ENCODE measurements at places on chromosomes 6 and 20.

GRCh38 chr6:46058951-46059350 is 43.3 kb upstream of the CLIC5 start:
- DNase-seq: no peak

GRCh38 chr6:170407200-170407599 is 100.6 kb downstream of the FAM120B start:
- no peak for DNase-seq

GRCh38 chr6:28729501-28730402 is 194.0 kb downstream of the TRIM27 start:
- DNase-seq: no peak

GRCh38 chr6:143468026-143468425 is 17.4 kb downstream of the PEX3 start:
- DNase-seq: no peak

DNA sequence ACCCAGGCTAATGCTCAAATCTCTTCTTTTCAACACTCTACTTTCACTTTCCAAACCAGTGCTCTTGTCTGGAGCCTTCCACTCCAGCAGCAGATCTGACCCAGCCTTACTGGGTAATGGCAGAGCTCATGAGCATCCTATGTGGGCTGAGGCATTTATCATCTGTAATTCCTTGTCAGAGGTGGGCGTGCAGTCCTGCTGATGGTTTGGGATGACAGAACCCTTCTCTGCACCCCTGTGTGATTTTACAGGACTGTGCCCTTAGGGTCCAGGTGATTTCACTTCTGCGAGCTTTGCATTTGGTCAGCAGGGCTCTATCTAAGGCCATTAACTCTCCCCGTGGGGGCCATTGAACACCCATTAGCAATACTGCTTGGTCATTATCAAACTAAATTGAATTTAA is 55.4 kb downstream of the LAMA4 start:
- no peak for DNase-seq

DNA sequence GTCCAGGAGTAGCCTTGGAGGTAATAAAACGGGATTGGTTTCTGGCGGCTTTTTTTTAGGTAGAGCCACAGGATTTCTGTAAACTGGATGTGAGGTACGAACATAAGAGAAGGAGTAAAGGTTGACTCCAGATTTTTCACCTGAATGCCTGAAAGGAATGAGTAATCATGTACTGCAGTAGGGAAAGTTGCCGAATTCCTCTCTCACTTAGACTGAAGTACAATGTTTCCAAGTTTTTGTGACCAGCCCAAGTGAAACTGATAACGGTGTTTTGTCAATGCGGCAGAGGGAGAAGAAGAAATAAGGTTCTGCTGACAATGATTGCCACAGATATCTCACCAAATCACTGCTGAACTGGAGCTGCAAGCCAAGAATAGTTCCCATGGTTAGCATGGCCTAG is 75.0 kb downstream of the VTA1 start:
- no peak for DNase-seq

DNA sequence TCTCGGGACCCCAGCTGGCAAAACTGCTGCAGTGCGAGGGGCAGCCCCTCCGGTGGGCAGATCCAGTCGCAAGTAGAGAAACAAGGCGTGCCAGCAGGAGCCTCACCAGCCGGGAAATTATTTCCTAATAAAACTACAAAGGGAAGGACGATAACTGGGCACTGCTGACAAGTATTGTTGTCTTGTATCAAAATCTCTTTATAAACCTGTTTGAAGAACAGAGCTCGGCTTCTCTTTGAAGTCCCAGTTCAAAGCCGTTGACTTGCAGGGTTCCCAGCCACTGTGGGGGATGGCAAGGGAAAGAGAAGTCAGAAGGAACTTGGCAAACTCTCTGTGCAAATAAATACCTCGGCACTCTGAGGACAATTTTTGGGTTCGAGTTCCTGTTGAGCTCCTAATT is 504.5 kb downstream of the CD83 start:
- no peak for DNase-seq

- no peak for DNase-seq
Measured at GRCh38 chr6:49468042-49468441, 4.9 kb downstream of the CENPQ start.

DNA sequence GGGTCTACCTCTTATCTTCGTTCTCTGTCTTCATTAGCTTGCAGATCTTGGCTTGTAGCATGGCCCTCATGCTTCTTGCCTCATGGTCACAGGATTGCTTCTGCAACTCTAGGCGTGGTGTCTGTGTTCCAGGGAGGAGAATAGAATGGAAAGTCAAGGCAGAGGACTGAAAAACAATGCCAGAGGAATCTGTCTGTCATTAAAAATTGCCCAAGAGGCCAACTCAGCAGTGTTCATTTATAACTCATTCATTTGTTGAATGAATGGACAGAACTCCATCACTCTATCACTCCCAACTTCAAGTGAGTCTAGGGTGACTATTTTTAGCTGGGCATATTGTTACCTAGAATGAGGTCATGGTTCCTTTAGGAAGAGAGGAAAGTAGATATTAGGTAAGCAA is 179.6 kb downstream of the UST start:
- DNase-seq: no peak

DNA sequence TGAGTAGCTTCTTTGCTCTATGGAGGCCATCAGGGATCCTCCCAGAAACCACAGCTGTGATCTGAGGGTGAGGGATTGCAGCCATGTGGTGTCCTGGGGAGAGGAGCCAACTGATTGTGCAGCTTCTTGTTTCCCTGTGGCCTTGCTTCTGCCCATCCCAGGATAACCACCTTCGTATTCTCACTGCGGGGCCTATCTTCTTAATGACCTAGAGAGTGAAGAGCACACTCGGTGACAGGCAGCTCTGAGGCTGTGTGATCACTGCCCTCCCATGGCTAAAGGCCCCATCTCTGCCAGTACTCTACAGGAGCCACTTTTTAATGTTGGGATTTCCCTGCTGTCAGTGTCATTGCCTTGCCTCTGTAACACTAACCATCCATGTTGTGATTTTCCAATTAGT is 5.3 kb upstream of the RAET1L start:
- no peak for DNase-seq

DNA sequence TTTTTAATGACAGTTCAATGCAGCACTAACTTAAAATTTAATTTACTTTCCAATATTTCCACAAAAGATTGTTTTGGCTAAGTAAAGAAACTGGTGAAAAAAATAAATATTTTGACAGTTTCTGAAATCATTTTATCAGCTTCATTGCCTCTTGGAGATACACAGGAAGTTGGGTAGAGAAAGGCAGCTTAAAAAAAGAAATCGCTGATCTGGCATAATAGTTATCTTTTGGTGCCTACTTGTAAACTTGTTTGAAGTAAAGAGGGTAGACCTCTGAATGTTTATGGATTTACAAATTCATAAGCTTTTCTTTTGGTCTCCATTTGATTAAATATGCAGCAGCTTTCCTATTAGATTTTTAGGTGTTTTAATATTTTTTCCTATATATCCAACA is 103.4 kb downstream of the RTN4IP1 start:
- no peak for DNase-seq

DNA sequence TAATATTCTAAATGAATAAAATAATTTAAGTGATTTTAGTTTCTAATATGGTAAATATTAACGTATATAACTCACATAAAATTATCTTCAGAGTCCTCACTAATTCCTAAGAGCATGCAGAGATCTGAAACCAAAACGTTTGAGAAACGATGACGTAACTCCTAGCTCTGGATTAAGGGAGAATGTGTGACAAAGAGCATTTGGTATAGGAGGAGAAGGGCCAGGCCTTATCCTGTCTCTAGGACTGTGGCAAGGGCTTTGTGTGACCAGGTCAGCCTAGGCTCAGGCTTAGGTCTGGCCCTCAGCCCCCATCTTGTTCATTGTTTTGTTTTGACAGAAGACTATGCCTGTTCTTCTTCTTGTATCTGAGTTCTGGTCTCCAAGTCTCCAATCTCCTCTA is 19.2 kb upstream of the POLR1H start:
- DNase-seq: no peak

DNA sequence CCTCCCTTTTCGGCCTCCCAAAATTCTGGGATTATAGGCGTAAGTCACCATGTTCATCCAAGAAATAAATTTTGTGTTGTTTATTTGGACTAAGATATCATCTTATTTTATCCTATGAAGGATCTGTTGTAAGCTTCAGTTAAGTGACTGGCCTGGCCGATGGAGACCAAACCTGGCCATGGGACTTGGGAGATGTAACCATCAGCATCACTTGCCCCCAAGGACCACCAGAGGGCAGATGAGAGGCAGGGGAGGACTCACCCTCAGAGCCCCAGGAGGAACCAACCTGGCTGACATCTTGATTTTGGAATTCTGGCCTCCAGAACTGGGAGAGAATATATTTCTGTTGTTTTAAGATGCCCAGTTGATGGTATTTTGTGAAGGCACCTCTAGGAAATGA is 266.7 kb downstream of the CDH26 start:
- DNase-seq: no peak

DNA sequence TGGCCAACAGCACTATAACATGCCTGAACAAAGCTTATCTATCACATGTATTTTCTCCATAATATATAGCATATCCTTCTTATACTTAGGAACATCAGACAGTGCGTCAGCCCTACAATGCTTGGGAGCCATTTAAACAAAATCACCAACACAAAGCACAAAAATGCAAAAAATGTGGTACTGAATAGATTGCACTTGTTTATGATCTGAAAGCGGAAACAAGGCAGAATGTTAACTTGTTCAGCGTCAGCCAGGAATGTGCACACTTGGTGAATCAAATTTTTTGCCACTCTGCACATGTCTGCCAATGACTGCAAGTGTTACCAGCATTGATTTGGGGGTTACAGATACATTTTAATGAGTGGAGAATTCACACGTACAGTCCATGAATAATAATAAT is 14.8 kb downstream of the SLC35A1 start:
- DNase-seq: no peak

DNA sequence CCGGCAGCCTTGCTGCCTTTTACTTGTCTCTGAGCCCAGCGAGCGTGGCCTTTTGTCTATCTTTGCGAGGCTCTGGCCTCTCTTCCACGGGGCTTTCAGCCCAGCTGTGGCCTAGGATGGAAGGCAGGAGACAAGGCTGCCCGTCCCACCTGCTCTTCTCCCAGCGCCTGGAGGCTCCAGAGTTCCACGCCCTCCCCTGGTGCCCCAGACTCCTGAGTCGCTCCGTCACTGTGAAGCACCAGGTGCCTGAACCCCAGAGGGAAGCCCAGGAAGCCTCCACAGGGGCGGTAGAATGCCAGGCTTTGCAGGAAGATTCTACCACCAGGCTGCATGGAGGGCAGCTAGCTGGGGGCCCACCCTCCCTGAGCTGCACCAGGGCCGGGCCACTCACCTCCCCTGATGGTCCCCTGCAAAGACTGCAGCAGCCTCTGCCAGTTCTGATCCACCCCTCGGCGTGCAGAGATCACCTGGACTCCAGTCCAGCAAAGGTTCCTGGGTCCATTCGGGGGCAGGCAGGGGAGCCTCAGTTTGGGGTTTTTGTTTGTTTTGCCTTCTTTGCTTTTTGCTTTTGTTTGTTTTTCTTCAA is 384.6 kb downstream of the CDH4 start:
- DNase-seq: no peak

- DNase-seq: no peak
Measured at GRCh38 chr6:36169023-36170007, 27.2 kb upstream of the BRPF3 start.

DNA sequence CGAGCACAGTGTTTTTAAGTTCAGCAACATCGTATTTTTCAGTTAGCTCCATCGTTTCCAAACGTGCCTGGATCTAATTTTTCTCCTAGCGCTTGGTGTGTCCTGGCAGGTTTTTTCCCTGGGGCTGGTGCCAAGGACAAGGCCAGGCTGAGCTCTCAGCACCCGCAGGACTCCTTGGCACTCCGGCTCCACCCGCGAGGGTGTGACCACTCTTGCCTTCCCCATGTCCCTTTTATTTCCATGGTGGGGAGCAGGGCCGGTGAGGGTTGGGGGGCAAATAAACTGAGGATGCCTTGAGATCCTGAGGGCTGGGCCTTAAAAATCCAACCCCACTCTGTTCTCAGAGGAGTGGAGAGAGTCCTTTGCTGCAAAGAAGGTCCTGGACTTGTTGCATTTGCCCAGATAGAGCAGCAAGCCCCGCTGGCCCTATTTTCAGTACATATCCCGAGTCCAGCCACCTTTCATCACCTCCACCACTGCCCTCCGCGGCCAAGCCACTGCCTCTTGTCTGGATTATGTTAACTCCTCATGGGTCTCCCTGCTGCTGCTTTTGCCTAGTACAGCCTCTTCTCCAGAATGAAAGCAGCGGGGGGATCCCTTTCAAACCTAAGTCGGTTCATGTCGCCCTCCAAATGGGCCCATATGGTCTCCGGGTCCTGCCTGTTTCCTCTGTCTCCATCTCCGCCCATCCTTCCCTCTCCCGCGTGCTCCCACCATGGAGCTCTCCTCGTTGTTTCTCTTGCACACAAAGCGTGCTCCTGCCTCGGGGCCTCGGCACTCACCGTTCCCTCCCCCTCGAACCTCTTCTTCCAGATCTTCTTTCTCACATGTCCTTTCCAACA is 4.5 kb upstream of the RAB44 start:
- no peak for DNase-seq

DNA sequence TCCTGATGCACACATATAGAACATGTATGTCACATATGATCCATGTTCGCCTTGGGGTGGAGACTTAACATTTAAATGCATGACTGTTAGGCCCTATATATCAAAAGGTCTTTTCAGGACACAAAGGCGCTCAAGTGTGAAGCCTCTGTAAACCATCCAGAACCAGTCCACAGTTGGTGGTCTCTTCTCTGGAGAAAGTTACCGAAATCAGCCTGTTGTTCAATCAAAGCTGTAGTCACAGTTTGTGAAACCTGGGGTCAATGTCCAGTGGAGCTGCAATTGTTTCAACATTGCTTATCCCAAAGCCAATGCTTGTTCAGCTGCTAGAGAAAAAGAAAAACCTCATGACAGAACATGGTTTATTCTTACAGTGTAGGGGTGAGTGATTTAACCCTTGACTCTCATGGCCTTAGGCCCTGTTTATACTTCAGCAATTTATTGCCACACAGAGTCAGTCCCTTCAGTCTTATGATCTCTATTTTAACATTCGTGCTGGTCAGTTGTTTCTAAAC is 193.6 kb upstream of the CST7 start:
- peak; percentile 14 for DNase-seq

DNA sequence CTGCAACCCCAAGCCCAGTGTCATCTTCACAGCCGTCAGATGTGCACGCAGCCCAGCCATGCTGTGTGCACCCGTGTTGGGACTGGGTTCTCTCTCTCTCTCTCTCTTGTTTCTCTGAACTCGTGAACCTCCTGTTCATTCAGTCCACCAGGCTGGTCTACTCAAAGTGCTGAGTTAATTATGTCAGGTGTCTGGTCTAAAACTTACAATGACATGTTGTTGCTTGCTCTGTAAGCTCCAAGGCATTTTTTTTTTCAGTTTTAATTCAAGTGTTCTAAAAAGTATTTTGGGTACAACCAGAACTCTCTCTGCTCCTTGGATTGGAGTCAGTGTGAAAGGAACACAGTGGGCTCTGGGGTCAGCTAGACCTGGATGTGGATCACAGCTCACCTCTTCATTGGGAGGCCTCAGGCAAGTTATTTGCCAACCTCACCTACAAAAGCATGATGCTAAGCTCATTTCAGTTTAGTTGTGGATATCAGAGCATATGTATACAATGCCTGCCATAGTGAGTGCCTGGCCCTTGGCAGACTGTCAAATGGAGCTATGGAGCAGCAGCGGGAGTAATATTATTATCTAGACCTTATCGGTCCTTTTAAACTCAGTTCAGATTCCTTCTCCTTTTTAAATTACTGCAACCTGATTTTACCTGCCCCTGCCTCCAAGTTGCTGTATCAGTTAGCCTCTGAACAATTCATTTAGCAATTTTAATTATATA is 59.5 kb downstream of the PLEKHG1 start:
- no peak for DNase-seq

Data from activated CD8-positive, alpha-beta memory T cell treated with anti-CD3 and anti-CD28 coated beads, Interleukin-2, amount 10 ng/mL, durations not matched to agents 7 days and 5 days (primary cell).